ENCODE measurements at places on chromosomes 13 and 19. TPM values are rescaled to one million over a fixed set of nuclear protein-coding genes. Genes with fewer than 3 reads are reported as not detected.
A peak's percentile ranks its signal among the peaks of the same experiment; 100 is the strongest.

Gene USHBP1
- 6.8 TPM for total RNA-seq

Gene FOXA3
- not detected for total RNA-seq

Gene KLK12
- total RNA-seq: not detected

Gene SLC15A1
- not detected for total RNA-seq

Gene CEACAM3
- total RNA-seq: not detected

Gene ACP7
- total RNA-seq: not detected

Gene DLL3
- not detected for total RNA-seq

Gene ZNF20
- not detected for total RNA-seq

Gene UNC13A
- 0.35 TPM for total RNA-seq

Gene PTGIR
- total RNA-seq: 6.1 TPM

- no peaks in the 10 kb centered on the region for H3K4me1 ChIP-seq
- H3K36me3 ChIP-seq: no peaks in the 10 kb centered on the region
Observed at GRCh38 chr13:43688227-43688907, 98.4 kb downstream of the ENOX1 start.

DNA sequence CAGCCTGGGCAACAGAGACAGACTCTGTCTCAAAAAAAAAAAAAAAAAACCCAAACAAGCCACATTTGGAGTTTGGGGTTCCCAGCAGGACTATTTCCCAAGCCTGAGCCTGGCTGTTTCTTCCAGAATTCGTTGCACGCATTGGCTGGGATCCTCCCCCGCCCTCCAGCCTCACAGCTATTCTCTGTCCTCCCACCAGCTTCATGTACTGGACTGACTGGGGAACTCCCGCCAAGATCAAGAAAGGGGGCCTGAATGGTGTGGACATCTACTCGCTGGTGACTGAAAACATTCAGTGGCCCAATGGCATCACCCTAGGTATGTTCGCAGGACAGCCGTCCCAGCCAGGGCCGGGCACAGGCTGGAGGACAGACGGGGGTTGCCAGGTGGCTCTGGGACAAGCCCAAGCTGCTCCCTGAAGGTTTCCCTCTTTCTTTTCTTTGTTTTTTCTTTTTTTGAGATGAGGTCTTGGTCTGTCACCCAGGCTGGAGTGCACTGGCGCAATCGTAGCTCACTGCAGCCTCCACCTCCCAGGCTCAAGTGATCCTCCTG lies 26.7 kb downstream of the LDLR start:
- peak; percentile 51 for DNase-seq
- no peak overlapping the region for H3K4me3 ChIP-seq
- H3K4me1 ChIP-seq: no peaks in the 10 kb centered on the region
- H3K27me3 ChIP-seq: no peaks in the 10 kb centered on the region
- peak overlapping the region; percentile 70 for H3K27ac ChIP-seq

GRCh38 chr13:23434491-23434890 lies 989 bp upstream of the SACS start:
- no peaks in the 10 kb centered on the region for H3K36me3 ChIP-seq
- H3K4me1 ChIP-seq: no peaks in the 10 kb centered on the region
- H3K27ac ChIP-seq: no peak overlapping the region

GRCh38 chr13:108621462-108621861 lies 7.9 kb upstream of the MYO16 start:
- no peaks in the 10 kb centered on the region for H3K4me1 ChIP-seq
- no peaks in the 10 kb centered on the region for H3K27me3 ChIP-seq
- no peaks in the 10 kb centered on the region for H3K36me3 ChIP-seq
- H3K27ac ChIP-seq: no peak overlapping the region
- H3K4me3 ChIP-seq: no peak overlapping the region
- DNase-seq: no peak

DNA sequence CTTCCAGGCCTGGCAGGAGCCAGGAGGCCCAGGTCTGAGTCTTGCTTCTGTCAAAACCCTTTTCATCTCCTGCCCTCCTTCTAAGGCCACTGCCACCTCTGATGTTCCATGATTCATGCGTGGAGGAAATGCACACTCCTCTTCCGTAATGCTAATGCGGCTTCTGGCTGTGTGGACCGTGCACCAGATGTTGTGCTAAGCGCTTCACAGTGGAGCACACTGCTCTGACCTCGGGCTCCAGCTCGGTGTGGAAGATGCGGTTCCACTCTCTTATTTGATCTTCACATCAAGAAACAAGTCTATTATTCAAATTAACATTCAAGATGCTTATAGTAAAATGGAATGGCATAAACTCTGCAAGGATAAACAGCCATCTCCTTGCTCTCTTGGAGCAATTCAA lies 629.2 kb downstream of the UQCRFS1 start:
- H3K27ac ChIP-seq: no peak overlapping the region
- H3K36me3 ChIP-seq: no peaks in the 10 kb centered on the region
- no peak overlapping the region for H3K4me3 ChIP-seq
- DNase-seq: no peak
- no peaks in the 10 kb centered on the region for H3K27me3 ChIP-seq
- no peaks in the 10 kb centered on the region for H3K4me1 ChIP-seq

- no peak overlapping the region for H3K27ac ChIP-seq
- no peaks in the 10 kb centered on the region for H3K27me3 ChIP-seq
- no peaks in the 10 kb centered on the region for H3K36me3 ChIP-seq
- no peaks in the 10 kb centered on the region for H3K4me1 ChIP-seq
Observed at GRCh38 chr13:61253105-61253877, 162.4 kb downstream of the PCDH20 start.

GRCh38 chr13:88704600-88705275 lies 1033.6 kb downstream of the SLITRK5 start:
- H3K4me3 ChIP-seq: no peak overlapping the region
- H3K36me3 ChIP-seq: no peaks in the 10 kb centered on the region
- H3K4me1 ChIP-seq: no peaks in the 10 kb centered on the region
- H3K27me3 ChIP-seq: no peaks in the 10 kb centered on the region
- no peak overlapping the region for H3K27ac ChIP-seq

DNA sequence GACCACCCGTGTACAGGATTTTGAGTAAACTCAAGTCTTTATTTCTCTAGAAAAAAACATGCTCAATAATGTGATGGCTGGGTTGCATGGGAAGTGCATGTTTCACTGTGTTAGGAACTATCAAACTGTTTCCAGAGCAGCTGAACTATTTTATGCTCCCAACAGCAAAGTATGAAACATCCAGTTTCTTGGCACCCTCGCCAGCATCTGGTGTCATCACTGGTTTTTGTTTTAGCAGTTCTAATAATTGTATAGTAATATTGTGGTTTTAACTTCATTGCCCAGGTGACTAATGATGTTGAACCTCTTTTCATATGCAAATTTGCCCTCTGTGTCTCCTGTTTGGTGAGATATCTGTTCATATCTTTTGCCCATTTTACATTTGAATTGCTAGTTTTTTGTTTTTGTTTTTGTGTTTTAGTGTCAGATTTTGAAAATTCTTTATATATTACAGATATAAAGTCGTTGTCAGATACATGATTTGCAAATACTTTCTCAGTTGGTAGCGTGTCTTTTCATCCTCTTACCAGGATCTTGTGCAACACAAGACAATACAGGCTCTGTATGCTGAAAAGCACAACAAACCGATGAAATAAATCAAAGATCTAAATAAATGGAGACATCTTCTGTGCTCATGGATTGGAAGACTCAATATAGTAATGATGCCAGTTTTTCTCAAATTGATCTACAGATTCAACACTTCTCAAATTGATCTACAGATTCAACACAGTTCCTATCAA lies 87.8 kb downstream of the IPO5 start:
- DNase-seq: no peak
- no peak overlapping the region for H3K27ac ChIP-seq
- no peaks in the 10 kb centered on the region for H3K27me3 ChIP-seq
- no peaks in the 10 kb centered on the region for H3K36me3 ChIP-seq
- no peak overlapping the region for H3K4me3 ChIP-seq

DNA sequence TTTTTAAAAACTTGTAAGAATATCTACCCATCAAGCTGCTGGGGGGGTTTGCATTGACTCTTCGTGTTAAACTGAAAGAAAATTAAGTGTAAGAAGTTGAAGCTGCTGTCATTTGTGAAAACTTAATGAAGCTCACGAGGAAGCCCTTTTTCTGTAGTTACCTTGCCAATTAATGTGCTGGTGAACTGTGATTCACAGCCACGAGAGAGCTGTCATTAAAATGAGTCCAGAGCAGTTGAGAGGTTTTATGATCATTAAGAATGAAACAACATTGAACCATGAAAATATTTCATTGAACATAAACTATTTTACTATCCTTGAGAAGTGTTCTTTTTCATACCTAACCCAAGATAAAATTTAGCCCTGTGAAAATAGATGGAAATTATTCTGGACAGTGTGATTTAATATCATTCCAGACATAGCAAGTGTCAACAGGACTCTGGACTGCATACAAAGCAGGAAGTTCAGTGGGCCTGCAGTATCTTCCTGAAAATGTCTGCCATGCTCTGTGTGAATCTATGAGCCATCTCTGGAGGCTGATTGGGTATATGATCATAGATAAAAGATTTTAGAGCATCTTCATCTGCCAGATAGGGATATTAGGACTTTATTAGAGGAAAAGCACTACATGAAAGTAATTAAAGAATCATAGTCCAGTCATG lies 53.8 kb downstream of the DPY19L3 start:
- no peak overlapping the region for H3K4me3 ChIP-seq
- H3K4me1 ChIP-seq: no peaks in the 10 kb centered on the region
- H3K27me3 ChIP-seq: no peaks in the 10 kb centered on the region
- DNase-seq: no peak
- H3K36me3 ChIP-seq: no peaks in the 10 kb centered on the region

GRCh38 chr13:88294368-88294767 lies 623.2 kb downstream of the SLITRK5 start:
- H3K4me3 ChIP-seq: no peak overlapping the region
- no peaks in the 10 kb centered on the region for H3K27me3 ChIP-seq
- no peaks in the 10 kb centered on the region for H3K36me3 ChIP-seq
- H3K4me1 ChIP-seq: no peaks in the 10 kb centered on the region

- no peak for DNase-seq
- no peak overlapping the region for H3K4me3 ChIP-seq
- H3K36me3 ChIP-seq: no peaks in the 10 kb centered on the region
- H3K27ac ChIP-seq: no peak overlapping the region
- no peaks in the 10 kb centered on the region for H3K4me1 ChIP-seq
Observed at GRCh38 chr19:46474211-46474610, 2.8 kb upstream of the PNMA8A start.

- DNase-seq: no peak
- no peak overlapping the region for H3K4me3 ChIP-seq
- no peaks in the 10 kb centered on the region for H3K4me1 ChIP-seq
- H3K27ac ChIP-seq: no peak overlapping the region
- no peaks in the 10 kb centered on the region for H3K36me3 ChIP-seq
Observed at GRCh38 chr19:29193155-29193554, 19.8 kb downstream of the UQCRFS1 start.

- H3K4me3 ChIP-seq: no peak overlapping the region
- no peaks in the 10 kb centered on the region for H3K27me3 ChIP-seq
- no peaks in the 10 kb centered on the region for H3K36me3 ChIP-seq
- no peak overlapping the region for H3K27ac ChIP-seq
- no peaks in the 10 kb centered on the region for H3K4me1 ChIP-seq
Observed at GRCh38 chr13:96636001-96636709, 358.1 kb downstream of the OXGR1 start.

GRCh38 chr19:1237027-1237659 lies 662 bp downstream of the CBARP start:
- peak; percentile 61 for DNase-seq
- H3K4me3 ChIP-seq: peak overlapping the region; percentile 49
- H3K4me1 ChIP-seq: no peaks in the 10 kb centered on the region
- no peaks in the 10 kb centered on the region for H3K36me3 ChIP-seq

- H3K4me1 ChIP-seq: peaks cover 16% of the 10 kb centered on the region
- DNase-seq: no peak
- peaks cover 5% of the 10 kb centered on the region for H3K27me3 ChIP-seq
- H3K27ac ChIP-seq: no peak overlapping the region
- no peak overlapping the region for H3K4me3 ChIP-seq
Observed at GRCh38 chr13:109783447-109783814, 3.0 kb downstream of the IRS2 start.

- H3K4me1 ChIP-seq: no peaks in the 10 kb centered on the region
- no peaks in the 10 kb centered on the region for H3K27me3 ChIP-seq
- no peaks in the 10 kb centered on the region for H3K36me3 ChIP-seq
Observed at GRCh38 chr19:40453151-40453735, 9.1 kb upstream of the SERTAD3 start.

DNA sequence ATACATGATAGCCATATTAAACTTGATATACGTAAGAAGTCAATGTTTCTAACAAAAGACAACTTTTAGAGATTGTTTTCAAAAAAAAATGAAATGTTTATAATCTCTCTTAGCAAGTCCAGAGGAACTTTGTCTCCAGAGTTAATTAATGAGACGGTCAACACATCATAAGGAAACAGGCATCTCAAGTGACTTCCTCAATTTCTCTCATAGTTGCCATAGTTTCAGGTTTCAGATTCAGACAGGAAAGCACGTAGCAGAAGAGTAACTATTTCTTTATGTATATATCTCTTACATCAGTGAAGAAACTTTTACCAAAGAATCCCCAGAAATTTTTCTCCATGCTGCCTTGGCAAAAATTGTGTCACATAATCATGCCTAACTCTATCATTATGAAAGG lies 159.6 kb upstream of the ATXN8OS start:
- no peaks in the 10 kb centered on the region for H3K36me3 ChIP-seq
- H3K4me1 ChIP-seq: no peaks in the 10 kb centered on the region
- H3K27me3 ChIP-seq: no peaks in the 10 kb centered on the region
- H3K27ac ChIP-seq: no peak overlapping the region

GRCh38 chr19:38877781-38878574 lies at the start of gene RINL:
RINL (minus strand) TSS chr19:38878275; CDS start chr19:38876742, 1,533 bp downstream.
- no peaks in the 10 kb centered on the region for H3K4me1 ChIP-seq
- H3K27ac ChIP-seq: no peak within 1 kb of the TSS
- no peaks in the 10 kb centered on the region for H3K27me3 ChIP-seq
- H3K36me3 ChIP-seq: no peaks in the 10 kb centered on the region
- no peak within 1 kb of the TSS for H3K4me3 ChIP-seq
- no peak for DNase-seq

GRCh38 chr19:49364083-49364737 lies 533 bp downstream of the DKKL1 start:
- H3K27me3 ChIP-seq: no peaks in the 10 kb centered on the region
- peak overlapping the region; percentile 95 for H3K27ac ChIP-seq
- peak overlapping the region; percentile 96 for H3K4me3 ChIP-seq

- H3K4me3 ChIP-seq: no peak overlapping the region
- no peak overlapping the region for H3K27ac ChIP-seq
- H3K36me3 ChIP-seq: no peaks in the 10 kb centered on the region
Observed at GRCh38 chr19:8377598-8377997, 12.6 kb upstream of the RAB11B start.

DNA sequence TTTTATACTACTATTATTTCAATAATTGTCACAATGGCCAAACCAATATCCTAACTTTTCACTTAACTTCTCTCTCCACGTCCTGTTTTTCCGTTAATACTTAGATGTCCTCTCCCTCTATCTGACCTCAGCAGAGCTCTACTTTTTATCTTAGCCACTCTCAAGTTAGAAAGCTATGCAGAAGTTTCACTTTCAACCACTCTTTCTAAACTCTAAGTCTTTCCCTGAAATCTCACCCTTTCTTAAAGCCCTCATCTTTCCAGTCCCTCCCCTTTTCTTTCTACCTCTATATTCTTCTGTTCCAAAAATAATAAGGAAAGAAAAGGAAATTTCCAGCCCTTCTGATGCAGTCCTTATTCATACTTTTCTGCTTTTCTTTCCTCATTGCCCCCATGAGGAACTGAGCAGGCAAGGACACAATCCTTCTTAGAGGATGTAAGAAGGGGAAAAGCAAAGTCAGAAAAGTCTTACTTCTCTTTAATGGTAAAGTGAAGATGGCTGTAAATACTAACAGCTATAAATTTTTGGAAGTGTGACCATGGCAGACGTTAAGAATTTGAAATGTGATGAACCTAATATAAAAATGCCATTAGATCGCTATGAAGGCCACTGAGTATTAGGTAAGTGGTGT lies 23.0 kb downstream of the FAM216B start:
- H3K27me3 ChIP-seq: no peaks in the 10 kb centered on the region
- H3K36me3 ChIP-seq: no peaks in the 10 kb centered on the region
- H3K4me1 ChIP-seq: no peaks in the 10 kb centered on the region
- H3K27ac ChIP-seq: no peak overlapping the region
- no peak for DNase-seq
